ENCODE measurements at places on chromosomes 13 and 19. TPM values are rescaled to one million over a fixed set of nuclear protein-coding genes. Genes with fewer than 3 reads are reported as not detected.
A peak's percentile ranks its signal among the peaks of the same experiment; 100 is the strongest.

IGFL2 gene
- not detected for total RNA-seq

DNA sequence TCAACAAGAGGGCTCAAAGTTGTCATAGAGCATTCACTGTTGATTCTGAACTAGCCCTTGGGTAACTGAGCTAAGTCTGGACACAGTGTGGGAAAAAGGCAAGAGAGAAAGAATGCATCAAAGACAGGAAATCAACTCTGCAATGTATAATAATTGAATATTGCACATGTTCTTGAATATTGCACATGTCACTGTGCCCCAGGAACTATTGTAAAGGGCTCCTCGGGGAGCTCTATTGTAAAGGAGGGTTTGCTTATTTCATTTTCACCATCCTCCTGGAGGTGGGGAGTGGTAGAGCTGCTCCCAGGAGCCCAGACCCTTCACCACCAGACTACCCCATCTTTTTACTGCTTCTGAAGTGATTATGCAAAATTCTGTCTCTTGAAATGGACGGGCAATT is 44.4 kb upstream of the ITM2B start:
- H3K27ac ChIP-seq = no peak overlapping the region
- no peaks in the 10 kb centered on the region for H3K36me3 ChIP-seq
- no peak overlapping the region for H3K4me3 ChIP-seq
- no peaks in the 10 kb centered on the region for H3K4me1 ChIP-seq

GRCh38 chr19:33187183-33187540 is 7.0 kb upstream of the LRP3 start:
- H3K27me3 ChIP-seq = no peaks in the 10 kb centered on the region
- H3K4me3 ChIP-seq = no peak overlapping the region
- DNase-seq = no peak
- H3K4me1 ChIP-seq = no peaks in the 10 kb centered on the region

UPK1A gene
- total RNA-seq = not detected

- H3K36me3 ChIP-seq = no peaks in the 10 kb centered on the region
- H3K4me3 ChIP-seq = no peak overlapping the region
- no peaks in the 10 kb centered on the region for H3K27me3 ChIP-seq
- no peak for DNase-seq
Observed at GRCh38 chr19:35783469-35784434, 8.4 kb downstream of the ARHGAP33 start.

DNA sequence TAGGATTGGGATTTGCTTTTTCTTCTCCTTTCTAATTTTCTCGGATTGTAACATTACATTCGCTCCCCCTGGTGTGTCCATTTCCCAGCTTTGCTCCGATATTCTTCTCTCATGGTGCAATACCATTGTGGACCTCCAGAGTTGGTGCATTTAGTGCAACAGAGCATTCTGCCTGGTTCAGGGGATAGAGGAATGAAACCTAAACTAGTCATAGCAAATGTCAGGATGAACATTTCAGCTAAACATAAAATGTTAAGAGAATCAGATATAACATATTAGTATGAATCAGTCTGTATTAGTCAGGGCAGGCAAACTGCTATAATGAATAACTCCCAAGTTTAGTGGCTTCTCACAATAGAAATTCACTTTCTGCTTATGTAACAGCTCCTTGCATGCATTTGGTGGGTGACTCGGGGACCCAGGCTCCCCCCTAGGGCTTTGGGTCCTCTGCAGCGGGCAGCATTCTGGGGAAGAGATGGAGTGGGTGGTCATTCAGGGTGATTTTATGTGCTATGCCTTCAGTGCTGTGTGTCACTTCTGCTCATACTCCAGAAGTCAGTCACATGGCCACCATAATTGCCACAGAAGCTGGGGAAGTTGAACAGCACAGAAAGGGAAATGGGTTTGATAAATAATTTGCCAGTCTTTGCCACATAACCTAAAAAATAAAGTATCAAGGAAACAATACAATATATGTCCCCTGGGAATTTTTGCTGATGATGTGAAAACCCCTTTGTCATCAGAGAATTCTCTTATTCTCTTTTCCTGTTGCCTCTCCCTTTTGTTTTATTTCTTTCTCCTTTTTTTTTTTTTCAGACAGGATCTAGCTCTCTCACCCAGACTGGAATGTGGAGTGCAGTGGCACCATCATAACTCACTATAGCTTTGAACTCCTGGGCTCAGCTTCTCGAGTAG is 111.0 kb downstream of the HSPH1 start:
- H3K4me1 ChIP-seq = peaks cover 6% of the 10 kb centered on the region
- no peak for DNase-seq
- H3K36me3 ChIP-seq = no peaks in the 10 kb centered on the region
- H3K27me3 ChIP-seq = no peaks in the 10 kb centered on the region

DNA sequence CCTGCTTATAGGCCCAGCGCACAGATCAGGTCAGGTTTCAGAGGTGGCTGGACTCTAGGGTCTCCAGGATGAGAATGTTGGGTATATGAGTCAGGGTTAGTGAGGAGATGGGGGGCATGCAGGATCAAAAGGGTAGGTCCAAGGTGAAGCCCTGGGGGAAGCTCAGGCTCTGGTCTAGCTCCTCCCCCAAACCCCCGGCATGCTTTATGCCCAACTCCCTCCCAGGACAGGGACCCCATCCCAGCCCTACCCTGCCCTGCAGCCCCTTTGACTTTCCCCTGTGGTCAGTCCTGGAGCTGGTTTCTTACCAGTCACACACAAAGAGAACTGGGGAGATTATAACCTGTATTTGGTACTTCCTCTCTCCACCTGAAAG is 9.8 kb upstream of the CEACAM18 start:
- H3K36me3 ChIP-seq = no peaks in the 10 kb centered on the region
- DNase-seq = no peak
- no peaks in the 10 kb centered on the region for H3K27me3 ChIP-seq
- H3K4me3 ChIP-seq = no peak overlapping the region
- H3K4me1 ChIP-seq = no peaks in the 10 kb centered on the region
- H3K27ac ChIP-seq = no peak overlapping the region

DNA sequence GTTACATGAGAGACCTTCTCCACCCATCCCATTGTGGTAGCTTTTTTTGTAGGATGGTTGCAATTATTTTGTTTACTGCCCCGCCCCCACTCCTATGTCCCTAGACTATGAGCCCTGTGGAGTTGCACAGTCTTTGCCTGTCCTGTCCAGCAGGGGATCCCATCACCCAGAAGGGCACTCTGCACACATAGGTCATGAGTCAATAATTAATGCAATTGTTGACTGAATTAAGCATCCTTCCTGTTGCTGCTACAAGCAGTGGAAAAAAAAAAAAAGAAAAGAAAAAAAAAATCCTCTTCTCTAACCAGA is 14.2 kb downstream of the C19orf81 start:
- no peaks in the 10 kb centered on the region for H3K36me3 ChIP-seq
- no peak overlapping the region for H3K27ac ChIP-seq
- H3K27me3 ChIP-seq = no peaks in the 10 kb centered on the region
- H3K4me3 ChIP-seq = no peak overlapping the region

FBXL3 gene
- total RNA-seq = 19.4 TPM

FCGBP gene
- total RNA-seq = 3.2 TPM

- H3K36me3 ChIP-seq = no peaks in the 10 kb centered on the region
- H3K4me1 ChIP-seq = peaks cover 32% of the 10 kb centered on the region
- H3K27ac ChIP-seq = peak within 1 kb of the TSS; percentile 66
Observed at GRCh38 chr19:16888629-16889365, at the start of gene F2RL3. Gene F2RL3, plus strand, starts transcription at chr19:16888999. Its CDS starts 191 bp downstream, at chr19:16889190.

ZGLP1 gene
- 4.1 TPM for total RNA-seq

DNA sequence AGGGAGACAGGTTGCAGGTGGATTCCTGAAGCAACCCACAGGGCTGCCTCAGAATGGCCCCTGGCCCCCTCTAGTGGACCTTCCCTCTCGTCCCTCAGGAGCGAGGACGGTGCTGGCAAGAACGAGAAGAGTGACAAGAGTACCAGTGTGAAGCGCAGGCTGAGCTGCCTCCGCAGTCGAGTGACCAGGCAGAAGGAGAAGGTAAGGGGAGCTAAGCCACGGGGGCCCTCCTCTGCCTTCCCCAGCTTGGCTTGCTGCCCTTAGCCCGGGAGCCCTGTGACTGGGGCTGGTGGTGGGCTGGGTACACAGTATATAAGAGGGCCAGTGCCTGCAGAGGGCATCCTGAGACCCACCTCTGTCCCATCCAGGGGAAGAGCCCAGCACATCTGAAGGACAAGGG is 34.0 kb downstream of the ARHGEF18 start:
- peaks cover 13% of the 10 kb centered on the region for H3K4me1 ChIP-seq
- no peak overlapping the region for H3K27ac ChIP-seq
- no peaks in the 10 kb centered on the region for H3K36me3 ChIP-seq

OR1M1 gene
- total RNA-seq = not detected

GRCh38 chr19:51779181-51779580 is 15.8 kb upstream of the FPR3 start:
- no peaks in the 10 kb centered on the region for H3K27me3 ChIP-seq
- no peaks in the 10 kb centered on the region for H3K4me1 ChIP-seq
- H3K36me3 ChIP-seq = no peaks in the 10 kb centered on the region
- no peak overlapping the region for H3K4me3 ChIP-seq
- DNase-seq = no peak

DNA sequence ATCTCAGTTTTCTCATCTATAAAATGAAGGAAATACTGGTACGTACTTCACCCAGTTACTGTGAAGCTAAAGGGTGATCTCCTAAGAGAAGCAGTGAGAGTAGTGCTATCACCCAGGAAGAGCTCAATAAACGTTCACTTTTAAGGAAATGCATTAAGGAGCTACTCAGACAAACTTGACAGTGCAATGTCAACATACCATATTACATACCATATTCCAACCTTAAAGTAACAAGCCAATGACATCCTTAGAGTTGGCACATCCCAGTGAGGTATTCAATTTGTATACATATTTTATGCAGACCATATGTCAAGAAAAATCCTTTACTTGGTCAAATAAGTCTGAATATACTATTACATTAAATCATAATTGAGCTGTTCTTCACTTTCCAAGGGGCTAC is 7.0 kb downstream of the TBC1D4 start:
- no peak overlapping the region for H3K4me3 ChIP-seq
- no peak overlapping the region for H3K27ac ChIP-seq
- H3K36me3 ChIP-seq = no peaks in the 10 kb centered on the region
- peaks cover 12% of the 10 kb centered on the region for H3K4me1 ChIP-seq
- no peak for DNase-seq

DNA sequence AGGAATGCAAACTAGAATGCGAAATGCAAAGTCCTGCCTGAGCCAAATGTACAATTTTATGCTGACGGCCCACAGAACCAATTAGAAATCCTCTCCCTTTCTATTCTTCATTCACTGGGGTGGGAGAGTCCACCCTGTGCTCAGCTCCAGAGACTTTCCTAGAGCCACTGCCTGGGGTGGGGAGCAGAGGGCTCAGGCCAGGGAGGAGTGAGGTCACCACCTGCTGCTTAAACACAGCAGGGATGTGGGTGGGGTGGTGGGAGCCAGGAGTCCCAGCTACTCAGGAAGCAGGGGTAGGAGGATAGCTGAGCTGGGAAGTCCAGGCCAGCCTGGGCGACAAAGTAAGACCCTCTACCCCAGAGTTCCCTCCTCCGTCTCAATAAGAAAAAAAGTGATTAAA is 26.9 kb upstream of the ZNF83 start:
- H3K36me3 ChIP-seq = peaks cover 3% of the 10 kb centered on the region
- no peak for DNase-seq
- no peak overlapping the region for H3K27ac ChIP-seq
- no peaks in the 10 kb centered on the region for H3K27me3 ChIP-seq
- no peaks in the 10 kb centered on the region for H3K4me1 ChIP-seq
- H3K4me3 ChIP-seq = no peak overlapping the region

MCF2L gene
- total RNA-seq = 1.1 TPM

GRCh38 chr19:7869910-7870511 is 4.2 kb downstream of the PRR36 start:
- no peak overlapping the region for H3K27ac ChIP-seq
- peaks cover 3% of the 10 kb centered on the region for H3K27me3 ChIP-seq
- peak overlapping the region; percentile 48 for H3K4me3 ChIP-seq
- peaks cover 12% of the 10 kb centered on the region for H3K4me1 ChIP-seq

KLK3 gene
- not detected for total RNA-seq

DNA sequence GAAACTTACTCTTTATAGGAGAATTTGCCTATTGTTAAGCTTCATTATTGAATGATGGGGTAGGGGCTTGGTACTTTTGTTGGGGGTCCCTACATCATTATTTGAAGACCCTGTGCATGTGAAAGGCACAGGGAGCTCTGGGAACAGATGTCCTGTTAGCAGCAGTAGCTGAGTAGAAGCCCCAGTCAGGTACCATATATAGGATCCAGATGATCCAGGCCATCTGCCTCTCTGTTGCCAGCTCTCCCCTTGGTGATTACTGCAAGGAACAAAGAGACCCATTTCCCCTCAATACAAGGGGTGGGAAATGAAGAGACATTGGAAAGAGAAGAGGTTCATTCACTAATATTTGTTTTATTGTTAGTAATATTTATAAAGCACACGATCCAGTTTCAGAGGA is 4.4 kb upstream of the MTMR6 start:
- no peaks in the 10 kb centered on the region for H3K36me3 ChIP-seq
- H3K27ac ChIP-seq = no peak overlapping the region
- no peaks in the 10 kb centered on the region for H3K27me3 ChIP-seq
- H3K4me1 ChIP-seq = no peaks in the 10 kb centered on the region
- no peak overlapping the region for H3K4me3 ChIP-seq

- no peaks in the 10 kb centered on the region for H3K4me1 ChIP-seq
- DNase-seq = no peak
- H3K36me3 ChIP-seq = no peaks in the 10 kb centered on the region
- H3K27ac ChIP-seq = no peak overlapping the region
Observed at GRCh38 chr13:69641773-69642172, 465.9 kb upstream of the ATXN8OS start.

GRCh38 chr13:39597838-39598237 is 5.2 kb downstream of the LHFPL6 start:
- H3K4me1 ChIP-seq = no peaks in the 10 kb centered on the region
- H3K4me3 ChIP-seq = no peak overlapping the region

ZNF528 gene
- 5.5 TPM for total RNA-seq

RFPL4AL1 gene
- not detected for total RNA-seq

CACTIN gene
- 31.4 TPM for total RNA-seq

GRCh38 chr19:38880076-38880881 is 2.2 kb upstream of the RINL start:
- no peak for DNase-seq
- peaks cover 7% of the 10 kb centered on the region for H3K4me1 ChIP-seq

- no peaks in the 10 kb centered on the region for H3K27me3 ChIP-seq
- peaks cover 12% of the 10 kb centered on the region for H3K4me1 ChIP-seq
- H3K36me3 ChIP-seq = no peaks in the 10 kb centered on the region
Observed at GRCh38 chr13:42807866-42808265, 26.5 kb downstream of the FAM216B start.

DNA sequence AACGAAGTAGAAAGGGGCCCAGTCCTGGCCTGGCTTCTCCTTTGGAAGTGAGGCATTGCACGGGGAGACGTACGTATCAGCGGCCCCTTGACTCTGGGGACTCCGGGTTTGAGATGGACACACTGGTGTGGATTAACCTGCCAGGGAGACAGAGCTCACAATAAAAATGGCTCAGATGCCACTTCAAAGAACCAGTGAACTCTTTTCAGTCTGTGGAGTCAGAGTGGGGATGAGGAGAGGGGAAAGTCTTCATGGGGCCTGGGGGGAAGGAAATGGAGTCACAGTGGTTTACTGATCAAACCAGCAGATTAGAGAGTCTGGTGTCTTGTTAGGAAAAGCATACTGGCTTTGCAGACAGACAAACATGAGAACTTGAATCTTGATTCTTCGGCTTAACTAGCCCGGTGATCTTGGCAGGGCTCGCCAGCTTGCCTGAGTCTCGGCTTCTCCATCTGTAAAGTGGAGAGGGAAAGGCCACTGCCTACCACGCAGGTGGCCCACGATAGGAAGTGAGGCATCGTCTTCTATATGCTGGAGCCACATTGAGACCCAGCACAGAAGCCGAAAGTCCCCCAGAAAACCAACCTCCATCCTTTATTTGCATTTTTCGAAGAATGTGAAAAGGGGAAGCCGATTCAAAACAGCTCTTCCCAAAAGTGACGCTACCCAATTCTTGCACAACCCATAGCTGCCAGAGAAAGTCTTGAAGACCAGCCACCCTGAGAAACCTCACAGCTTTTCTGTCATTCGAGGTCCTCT is at the start of gene FFAR1:
Gene FFAR1, plus strand, starts transcription at position 732 of the 759 bp plus-strand sequence. CDS start 3,650 bp downstream, outside the sequence.
- no peak within 1 kb of the TSS for H3K4me3 ChIP-seq
- peak; percentile 96 for DNase-seq
- no peaks in the 10 kb centered on the region for H3K27me3 ChIP-seq
- H3K36me3 ChIP-seq = peaks cover 9% of the 10 kb centered on the region
- H3K27ac ChIP-seq = peak within 1 kb of the TSS; percentile 97
- H3K4me1 ChIP-seq = peaks cover 56% of the 10 kb centered on the region
